ENCODE measurements at places on chromosomes 5 and 9.

DNA sequence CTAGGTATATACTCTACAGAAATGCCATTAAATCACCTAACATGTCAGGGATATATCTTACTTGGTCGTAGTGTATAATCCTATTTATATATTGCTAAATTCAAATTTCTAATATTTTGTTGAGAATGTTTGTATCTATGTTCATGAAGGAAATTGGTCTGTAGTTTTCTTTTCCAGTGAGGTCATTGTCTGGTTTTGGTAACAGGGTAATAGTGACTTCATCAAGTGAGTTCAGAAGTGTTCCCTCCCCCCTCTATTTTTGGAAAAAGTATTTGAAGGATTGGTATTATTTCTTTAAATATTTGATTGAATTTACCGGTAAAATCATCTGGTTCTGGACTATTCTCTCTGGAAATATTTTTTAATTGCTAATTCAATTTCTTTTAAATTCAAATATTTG, 23.5 kb upstream of the EBF1 start:
- DNase-seq: no peak

- DNase-seq: no peak
Measured at GRCh38 chr5:75509956-75510355, 1.5 kb downstream of the CERT1 start.

DNA sequence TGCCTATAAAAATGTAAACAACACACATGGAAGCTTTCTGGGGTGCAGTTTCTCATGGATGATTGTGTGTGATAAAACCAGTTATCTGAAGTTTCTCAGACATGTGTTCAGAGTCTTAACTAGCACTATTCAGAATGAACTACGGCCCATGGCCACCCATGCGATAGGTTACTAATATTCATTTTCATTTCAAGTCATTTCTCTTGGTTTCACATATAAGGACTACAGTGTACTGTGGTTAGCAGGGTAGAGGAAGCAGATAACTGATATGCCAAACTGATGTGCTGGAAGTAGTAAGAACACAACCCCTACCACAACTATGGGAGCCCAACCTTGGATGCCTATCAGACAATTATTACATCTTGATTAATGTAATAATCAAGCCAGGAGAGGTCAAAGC, 372.1 kb downstream of the DTWD2 start:
- DNase-seq: no peak

DNA sequence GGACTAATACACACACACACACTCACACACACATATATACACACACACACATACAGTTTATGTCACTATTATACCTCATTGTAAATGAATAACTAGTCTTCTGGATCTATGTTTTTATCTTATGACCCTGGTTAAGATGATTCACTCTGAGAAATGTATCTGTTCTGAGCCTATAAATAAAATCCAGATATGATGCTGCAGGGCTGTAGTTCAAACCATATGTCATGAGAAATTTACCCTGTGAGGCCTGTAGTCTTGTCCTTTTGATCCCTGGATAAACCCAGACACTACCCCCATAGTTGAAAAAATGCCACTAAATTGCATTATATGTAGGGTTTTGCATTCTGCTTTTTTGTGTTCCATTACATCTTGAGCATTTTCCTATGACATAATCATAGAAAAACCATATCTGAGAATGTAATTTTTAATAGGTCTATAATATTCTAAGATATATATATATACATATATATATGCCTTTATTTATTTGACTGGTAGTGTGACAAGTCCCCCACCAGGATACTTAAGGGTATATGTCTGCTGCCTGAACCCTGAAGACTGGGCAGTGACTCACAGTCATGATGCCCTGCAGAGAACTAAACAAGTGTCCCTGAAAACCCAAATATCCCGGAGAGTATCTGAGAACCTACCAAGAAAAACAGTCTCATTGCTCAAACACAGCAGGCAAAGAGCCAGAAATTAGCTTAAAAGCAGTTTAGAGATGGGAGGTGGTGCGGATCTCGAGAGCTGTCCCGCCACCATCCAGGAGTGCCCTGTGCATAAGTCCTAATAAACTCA, 18.4 kb upstream of the ALDOB start:
- no peak for DNase-seq

GRCh38 chr5:134034326-134034725, 29.6 kb upstream of the VDAC1 start:
- DNase-seq: no peak

DNA sequence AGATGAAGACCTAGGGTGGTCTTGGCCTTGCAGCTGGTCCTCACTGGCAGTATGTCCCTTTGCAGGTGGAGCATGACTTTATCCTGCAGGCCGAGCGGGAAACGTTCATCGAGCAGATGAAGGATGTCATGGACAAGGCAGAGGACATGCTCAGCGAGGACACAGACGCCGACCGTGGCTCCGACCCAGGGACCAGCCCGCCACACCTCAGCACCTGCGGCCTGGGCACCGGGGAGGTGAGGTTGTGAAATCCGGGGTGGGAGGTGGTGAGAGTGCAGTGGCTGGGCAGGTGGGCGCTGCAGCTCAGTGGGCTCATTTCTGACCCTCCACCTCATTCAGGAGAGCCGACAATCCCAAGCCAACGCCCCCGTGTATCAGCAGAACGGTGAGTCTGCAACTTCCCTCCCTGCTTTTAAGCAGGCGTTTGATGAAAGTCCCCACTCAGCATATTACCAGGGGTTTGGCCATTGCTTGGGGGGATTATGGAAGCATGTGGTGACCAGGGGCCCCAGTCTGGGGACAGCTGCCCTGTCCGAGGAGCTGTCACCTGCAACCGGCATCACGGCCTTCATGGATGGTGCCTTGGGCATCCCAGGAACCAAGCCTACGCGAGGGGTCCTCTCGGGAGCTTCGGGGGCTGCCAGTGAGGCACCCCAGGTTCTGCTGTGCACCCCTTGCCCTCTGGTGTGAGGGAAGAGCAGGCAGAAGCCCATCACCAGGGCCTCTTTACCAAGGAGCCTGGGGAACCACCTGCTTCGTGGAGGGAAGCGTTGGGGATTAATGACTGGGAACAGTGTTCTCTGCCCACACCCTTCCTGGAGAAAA, 84.0 kb downstream of the WNK2 start:
- no peak for DNase-seq

DNA sequence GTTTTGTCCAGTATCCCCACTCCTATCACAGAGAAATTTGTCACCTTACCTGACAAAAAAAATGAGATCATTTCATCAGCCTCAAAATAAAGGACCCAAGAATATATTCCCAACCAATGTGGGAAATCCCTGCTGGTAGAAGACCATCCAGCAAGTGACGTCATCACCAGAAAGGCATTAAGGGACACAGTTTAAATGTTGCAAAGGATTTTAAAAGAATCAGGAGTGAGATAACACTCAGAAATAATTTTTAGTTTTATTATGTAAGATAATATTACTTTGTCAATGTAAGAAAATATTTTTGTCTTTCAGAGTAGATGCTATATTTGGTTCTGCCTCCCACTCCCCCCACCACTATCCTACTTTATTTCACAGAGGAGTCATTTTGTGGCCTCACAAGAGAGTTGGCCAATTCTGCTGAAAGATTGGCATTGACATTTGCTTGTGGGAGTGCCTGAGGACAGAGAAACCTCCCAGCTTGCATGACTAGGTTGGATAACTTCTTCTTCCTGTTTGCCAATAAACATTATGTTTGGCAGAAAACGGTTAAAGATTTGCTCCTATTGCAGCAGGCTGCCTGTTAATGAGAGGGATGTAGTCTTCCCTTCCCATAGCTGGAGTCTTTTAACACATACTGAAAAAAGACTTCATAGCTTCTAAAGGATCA, 288.6 kb upstream of the DAB2 start:
- DNase-seq: no peak

GRCh38 chr9:113477661-113478060, 14.1 kb downstream of the RGS3 start:
- no peak for DNase-seq

DNA sequence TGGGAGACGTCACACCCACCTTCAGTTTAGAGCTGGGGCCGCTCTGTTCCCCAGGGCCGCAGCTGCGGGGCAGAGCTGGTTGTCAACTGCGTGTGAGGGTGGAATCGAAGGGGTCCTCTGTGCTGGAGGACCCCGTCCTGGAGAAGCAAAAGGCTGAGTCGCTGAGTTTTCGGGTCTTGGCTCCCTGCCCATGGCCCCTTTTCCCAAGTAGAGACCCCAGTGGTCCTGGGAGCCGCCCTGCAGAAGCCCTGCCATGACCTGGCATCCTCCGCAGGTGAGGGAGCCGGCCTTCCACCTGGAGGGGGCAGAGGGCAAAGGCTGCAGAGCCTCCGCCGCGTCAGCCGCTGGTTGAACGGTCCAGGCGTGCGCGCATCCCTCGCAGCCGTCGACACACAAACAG, 90.4 kb upstream of the COL5A1 start:
- no peak for DNase-seq

GRCh38 chr5:135211083-135211790, 177.2 kb upstream of the PITX1 start:
- no peak for DNase-seq

DNA sequence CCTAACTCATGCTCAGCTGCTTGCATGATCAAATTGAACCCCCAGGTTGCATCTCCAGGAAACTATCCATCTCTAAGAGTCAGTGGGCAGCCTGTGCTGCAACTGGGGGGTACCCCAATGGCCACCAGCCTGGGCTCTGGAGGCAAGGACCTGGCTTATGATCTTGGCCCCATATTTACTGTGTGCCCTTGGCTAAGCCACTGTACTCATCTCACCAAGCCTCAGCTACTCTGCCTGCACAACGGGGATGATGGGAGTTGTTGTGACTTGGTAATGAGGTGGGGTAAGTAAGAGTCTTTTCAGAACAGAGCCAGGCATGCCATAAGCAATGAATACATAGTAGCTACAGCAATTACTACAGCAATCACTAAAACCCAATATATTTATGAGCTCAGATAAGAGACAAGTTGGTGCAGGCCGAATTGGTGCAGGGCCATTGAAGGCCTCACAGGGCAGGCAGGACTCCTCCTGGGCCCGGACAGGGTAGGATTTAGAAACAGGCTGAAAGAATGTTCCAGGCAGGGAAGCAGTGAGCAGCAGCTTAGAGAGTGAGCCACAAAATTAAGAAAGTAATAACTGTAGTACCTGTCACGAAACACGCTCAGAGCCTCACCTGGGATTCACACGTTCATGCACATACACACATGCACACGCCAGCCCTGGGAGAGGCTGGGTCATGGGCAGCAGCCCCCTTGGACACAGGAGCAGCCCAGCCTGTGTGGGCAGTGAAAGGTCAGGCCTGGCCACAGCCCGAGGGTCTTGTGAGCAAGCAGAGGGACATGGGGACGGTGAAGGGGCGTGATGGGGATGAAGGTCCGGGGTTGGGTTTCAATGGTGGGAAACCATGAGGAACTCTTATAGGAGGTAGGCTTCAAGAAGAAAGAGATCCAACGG, 74.1 kb downstream of the PAX5 start:
- DNase-seq: no peak

DNA sequence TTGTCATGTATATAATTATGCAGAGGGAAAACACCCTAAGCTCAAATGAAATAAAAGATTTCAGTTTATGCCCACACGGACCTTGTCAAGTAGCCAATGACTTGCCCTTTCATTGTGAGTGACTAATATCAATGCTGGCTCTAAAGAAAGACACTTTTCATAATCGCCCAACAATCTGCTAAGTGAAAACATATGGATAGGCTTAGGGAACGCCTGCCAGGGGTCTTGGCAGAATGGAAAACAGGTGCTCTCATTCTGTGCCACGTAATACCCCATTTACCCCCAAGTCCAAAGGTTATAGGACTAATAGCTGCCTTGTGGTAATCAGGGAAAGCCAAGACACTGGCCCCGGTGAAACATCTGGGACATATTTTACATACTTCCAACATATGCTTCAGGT, 157.7 kb downstream of the SLF1 start:
- no peak for DNase-seq

DNA sequence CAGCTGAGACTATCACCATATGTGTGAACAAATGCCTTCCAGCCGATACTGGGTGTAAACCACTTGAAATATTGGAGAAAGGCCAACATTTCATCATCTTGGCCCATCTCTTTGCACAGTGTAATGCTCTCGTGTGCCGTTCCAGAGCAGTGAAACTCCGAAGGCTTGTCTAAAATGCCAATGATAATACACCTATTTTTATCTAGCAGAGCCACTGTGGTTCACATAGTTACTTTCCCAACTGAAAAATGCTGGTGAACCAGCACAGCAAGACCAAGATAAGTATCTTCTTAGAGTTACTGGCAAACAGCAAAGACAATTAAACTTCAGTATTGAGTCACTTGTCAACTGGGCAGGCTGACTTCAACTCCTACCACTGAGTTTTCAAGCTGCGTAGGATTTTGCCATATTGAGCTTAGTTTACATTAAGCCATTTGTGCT, 379.9 kb upstream of the ACTBL2 start:
- DNase-seq: no peak

GRCh38 chr5:40689438-40689837, 9.7 kb downstream of the PTGER4 start:
- DNase-seq: peak; percentile 92

GRCh38 chr5:16413166-16413860, 52.3 kb downstream of the ZNF622 start:
- DNase-seq: no peak

- DNase-seq: no peak
Measured at GRCh38 chr5:75668977-75669689, 48.1 kb downstream of the POC5 start.

DNA sequence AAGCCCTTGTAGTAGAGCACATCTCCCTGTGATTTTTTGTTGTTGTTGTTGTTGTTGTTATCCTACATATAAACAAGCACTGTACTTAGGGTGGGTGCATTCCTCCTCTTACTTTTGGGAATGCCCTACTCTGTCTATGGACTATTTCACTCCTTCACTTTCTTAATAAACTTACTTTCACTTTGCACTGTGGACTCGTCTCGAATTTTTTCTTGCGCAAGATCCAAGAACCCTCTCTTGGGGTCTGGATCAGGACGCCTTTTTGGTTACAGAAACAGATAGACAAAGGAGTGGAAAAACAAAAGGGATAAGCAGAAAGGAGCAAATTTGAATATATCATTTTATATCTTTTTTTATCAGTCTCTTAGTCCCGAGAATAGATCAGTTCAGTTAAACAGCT, 14.4 kb upstream of the PAIP1 start:
- DNase-seq: no peak

- DNase-seq: no peak
Measured at GRCh38 chr5:169901896-169902295, 78.4 kb downstream of the INSYN2B start.

- no peak for DNase-seq
Measured at GRCh38 chr5:39072925-39073766, 1.1 kb downstream of the RICTOR start.

- DNase-seq: no peak
Measured at GRCh38 chr9:135732569-135733257, 30.7 kb downstream of the KCNT1 start.

DNA sequence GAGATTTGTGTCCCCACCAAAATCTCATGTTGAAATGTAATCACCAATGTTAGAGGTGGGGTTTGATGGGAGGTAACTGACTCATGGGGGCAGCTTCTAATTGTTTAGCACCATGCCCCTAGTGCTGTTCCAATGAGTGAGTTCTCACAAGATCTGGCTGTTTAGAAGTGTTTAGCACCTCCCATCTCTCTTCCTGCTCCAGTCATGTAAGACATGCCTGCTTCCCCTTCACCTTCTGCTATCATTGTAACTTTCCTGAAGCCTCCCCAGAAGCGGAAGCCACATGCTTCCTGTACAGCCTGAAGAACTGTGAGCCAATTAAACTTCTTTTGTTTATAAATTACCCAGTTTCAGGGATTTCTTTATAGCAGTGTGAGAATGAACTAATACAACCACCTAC, 170.5 kb downstream of the NDUFS4 start:
- DNase-seq: no peak

- DNase-seq: no peak
Measured at GRCh38 chr5:57338068-57338867, 144.3 kb downstream of the ACTBL2 start.

Data from amniotic stem cell (primary cell).